ENCODE measurements at places on chromosomes 7 and 10. TPM values are rescaled to one million over a fixed set of nuclear protein-coding genes. Genes with fewer than 3 reads are reported as not detected.

SLC35G1 gene
- 6.9 TPM for total RNA-seq

MMD2 gene
- not detected for total RNA-seq

FEZF1 gene
- 2.3 TPM for total RNA-seq

LRIT1 gene
- not detected for total RNA-seq

SKIDA1 gene
- total RNA-seq = 0.33 TPM

BLNK gene
- total RNA-seq = 0.10 TPM

TRPV5 gene
- not detected for total RNA-seq

ZNF518A gene
- 4.5 TPM for total RNA-seq

PPP1R3C gene
- total RNA-seq = 5.2 TPM

GRCh38 chr10:78929541-78929940, 139.2 kb upstream of the ZMIZ1 start:
- DNase-seq = no peak

DNA sequence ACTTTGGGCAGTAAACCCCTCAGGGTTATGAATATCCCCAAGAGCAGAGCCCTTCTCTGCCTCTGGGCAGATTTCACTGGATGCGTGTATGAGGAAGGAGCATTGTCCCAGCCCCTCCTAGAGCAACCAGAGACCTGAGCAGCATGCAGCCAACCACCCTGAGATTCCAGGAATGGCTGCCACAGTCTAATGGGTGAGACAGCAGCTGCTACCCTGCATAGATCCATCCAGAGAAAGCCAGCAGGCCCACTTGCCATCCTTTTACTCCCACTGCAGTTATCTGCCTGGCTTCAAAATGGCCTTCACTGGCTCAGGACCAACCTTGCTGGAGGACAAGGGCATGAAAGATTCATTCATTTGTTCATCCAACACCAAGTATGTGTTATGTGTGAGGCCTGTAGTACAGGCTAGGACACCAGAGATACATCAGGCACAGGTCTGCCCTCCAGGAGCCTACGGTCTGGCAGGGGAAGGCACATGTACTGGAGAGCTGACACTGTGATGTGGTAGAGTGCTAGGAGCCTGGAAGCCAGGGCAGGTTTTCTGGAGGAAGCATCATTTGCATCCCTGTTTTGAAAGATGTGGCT, 26.2 kb upstream of the C10orf105 start:
- no peak for DNase-seq

DNA sequence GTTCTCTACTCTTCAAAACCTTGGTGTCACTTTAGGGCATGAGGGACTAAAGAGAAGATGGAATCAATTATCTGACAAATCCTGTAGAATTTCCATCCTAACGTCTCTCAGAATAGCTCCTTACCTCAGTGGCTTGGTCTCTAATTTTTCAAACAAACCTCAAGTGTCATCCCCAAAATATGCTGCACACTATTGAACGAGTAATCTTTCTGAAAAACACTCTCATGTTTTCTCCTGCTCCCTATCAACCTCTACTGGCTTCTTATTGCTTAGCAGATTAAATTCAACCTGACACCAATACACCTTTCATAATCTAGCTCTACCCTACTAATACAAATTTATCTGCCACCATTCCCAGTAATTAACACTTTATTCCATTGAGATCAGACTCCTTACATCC, 8.5 kb downstream of the CNOT4 start:
- no peak for DNase-seq

DNA sequence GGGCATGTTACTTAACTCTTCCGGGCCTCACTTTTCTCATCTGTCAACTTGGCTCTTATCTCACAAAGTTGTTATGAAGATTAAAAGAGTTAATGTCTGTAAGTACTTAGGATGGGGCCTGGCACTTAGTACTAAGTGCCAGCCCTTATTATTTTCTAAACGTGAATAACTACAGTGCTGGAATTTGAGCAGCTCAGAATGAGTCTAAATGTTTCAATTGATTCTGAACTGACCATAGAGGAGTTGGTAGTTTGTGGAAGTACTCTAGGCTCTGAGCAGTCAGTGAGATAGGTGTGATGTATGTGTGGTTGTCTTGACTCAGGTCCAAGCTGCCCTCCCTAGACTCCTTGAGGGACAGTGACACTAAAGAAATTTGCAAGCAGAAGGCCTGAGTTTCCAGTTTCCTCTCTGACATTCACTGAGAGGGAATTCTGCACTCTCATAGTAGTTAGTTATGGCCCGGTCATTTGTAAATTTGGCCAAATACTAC, 18.5 kb upstream of the JAZF1 start:
- no peak for DNase-seq

DNA sequence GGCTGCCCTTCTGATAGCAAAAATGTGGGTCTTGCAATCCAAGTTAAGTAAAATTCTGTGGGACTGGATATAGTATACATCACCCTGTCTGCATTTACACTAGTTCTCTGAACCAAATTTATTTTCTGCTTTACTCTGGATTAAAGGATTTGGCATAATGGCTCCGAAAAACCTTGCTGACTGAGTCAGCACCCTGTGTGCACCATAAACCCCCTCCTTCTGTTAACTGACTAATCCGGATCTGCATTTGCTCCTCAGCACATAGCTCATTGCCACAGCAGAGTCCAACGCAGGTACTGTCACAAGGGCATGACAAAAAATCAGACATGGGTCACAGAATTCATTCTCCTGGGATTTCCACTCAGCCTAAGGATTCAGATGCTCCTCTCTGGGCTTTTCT, 1.3 kb downstream of the OR2A5 start:
- DNase-seq = no peak

DNA sequence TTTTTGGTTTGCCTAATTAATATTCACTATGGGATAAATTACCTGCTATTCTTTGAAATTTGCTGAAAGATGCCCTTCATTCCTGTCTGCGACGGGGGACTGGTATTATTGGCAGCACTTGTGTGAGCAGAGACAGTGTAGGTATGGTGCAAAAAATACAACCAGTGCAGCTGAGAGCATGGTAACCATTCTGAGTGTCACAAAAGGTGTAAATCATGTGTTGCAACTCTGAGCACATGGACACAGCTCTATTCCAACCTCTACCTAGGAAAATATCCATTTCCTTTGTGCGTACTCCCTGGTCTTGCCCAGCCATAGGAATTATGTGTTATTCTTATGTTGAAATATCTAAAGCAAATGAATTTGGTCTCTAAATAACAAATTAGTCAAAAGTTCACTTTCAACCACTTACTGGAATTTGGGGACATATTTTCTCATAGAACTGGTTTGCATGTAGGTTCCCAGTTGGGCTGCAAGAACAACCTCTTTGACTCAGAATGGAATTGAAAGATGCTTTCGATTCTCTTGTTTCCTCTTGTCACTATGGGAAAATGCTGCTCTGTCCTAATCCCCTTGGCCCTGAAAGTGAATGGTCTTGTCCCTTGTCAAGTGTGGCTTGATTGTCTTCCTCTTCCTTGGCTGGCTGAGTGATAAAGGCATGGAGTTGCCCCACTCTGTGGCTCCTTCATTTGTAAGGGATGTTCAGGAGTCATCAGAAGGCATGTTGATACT, 57.0 kb downstream of the CELF2 start:
- no peak for DNase-seq

DNA sequence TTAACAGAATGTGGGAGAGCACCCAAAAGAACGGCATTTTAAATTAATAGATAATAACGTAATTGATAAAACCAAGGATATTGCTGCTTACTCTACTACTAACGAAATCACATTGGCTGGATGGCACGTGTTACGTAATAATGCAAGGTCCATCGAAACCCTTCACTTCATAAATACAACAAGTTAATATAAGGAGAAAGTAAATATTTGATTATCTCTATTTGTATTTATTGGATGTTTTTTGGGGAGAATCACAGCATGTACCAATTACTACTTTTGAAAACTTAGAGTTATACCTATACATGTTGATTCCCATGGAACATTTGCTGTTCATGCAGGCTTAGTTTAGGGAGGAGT, 1.6 kb downstream of the PRKG1 start:
- no peak for DNase-seq

DNA sequence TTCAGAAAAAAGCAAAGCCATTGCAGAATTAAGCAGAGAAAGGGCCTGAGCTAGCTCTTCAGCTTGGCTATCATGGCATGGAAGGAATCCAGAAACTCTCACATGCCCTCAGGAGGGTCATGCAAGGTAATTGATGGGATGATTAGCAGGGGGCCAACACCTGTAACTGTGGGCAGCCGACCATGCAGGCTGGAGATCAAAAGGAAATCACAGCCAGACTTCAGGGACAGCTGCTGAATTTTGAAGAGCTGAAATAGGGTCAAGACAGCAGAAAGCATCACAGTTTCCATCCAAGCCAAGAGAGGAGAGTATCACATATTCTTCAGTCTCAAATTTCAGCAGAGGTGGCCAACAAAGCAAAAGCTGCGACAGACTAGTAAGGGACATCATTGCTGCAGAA, 239.6 kb upstream of the STEAP1 start:
- DNase-seq = no peak

GRCh38 chr10:93819520-93819919, 61.8 kb downstream of the LGI1 start:
- DNase-seq = no peak

DNA sequence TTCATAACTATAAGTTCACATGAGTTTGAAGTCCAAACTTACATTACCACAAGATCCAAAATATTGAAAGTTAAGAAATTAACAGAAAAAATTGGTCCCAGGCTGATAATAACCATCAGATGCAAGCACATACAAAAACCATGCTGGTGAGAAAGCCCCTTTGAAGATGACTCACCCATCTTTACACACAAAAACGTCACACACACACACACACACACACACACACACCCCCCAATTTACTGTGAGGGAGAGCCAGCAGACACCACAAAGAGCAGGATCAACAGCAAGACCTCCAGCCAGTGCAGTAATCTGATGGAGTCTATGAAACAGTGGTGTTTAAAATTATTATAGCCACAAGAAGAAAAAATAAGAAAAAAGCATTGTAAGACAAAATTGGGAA, 50.1 kb upstream of the DRGX start:
- DNase-seq = no peak

DNA sequence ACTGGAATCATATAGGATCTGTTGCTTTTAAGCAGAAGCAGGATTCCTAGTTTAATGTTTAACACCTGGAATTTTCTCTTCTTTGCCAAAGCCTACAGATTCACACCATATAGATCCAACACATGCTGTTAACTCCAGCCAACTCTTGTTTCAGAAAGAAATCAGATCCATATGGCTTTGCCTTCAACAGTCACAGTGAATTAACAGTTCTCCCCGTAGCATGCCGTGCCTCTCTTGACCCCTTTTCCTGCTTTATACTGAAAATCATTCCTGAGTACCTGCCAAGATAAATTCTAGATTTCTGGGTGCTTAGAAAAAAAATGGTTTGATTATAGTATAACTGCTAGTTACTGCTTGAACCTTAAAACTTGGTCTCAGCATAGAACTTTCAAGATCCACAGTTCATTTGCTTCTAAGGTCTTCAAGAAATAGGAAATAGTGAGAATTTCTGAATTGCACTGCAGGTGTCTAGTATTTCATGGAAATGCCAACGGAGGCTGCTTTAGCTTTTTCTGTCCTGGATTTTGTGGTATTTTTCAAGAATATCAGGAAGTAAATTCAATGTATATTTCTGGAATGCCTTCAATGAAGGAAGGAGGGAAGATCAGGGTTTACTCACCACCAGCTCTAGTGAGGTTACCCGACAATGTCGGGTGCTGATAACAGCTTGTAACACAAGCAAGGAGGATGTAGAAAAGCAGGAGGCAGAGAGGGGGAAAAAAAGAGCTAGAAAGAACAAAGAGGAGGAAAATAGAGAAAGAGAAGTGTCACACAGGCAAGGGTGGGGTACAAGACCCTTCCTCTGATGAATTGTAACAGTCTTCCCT, 6.6 kb downstream of the AASS start:
- DNase-seq = no peak

DNA sequence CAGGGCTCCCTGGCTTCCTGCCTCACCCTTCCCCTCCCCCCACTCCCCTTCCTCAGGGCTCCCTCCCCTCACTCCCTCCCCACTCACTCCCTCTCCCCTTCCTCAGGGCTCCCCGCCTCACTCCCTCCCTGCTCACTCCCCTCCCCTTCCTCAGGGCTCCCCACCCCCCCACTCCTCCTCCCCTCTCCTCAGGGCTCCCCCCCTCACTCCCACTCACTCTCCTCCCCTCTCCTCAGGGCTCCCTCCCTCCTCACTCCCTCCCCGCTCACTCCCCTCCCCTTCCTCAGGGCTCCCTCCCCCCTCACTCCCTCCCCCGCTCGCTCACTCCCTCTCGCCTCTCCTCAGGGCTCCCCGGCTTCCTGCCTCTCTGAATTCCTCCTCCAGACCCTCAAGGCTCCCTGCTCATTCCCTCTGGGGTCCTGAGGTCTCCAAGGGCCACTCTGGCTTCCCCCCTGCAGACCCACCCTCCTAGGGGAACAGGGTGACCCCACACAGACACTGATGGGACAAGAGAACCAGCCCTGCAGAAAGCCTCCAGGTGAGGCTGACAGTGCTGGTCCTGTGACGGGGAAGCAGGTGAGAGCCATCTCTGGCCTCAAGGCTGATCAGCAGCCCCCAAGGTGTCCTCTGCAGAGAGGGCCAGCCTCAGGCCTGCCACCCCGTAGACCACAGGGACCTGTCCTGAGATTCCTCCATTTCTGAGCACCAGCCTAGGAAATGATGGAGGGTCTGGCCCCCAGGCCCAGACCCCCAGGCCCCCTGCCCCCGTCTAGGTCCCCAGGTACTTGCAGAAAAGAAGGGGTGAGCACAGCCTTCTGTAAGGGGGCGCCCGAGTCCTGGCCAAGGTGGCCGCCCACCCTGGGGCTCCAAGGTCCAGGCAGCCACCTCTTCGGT, 47.2 kb downstream of the PWWP2B start:
- no peak for DNase-seq

DNA sequence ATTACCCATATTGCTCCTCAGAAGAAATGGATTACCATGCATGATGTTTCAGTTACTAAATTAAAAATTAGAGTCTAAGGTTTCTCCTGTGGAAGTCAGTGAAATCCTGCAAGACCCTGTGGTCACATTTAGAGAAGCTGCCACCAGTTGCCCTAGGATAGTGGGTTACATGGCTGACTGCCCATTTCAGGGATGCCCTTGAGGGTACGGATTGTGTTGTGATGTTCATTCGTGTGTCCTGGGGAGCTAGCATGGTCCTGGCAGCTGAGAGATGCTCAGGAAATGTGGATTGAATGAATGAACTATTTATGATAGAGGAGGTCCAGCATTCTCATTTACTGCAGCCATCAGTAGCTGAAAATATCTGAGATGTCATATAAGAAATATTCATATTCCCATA, 55.1 kb downstream of the TMEM178B start:
- DNase-seq = no peak

GRCh38 chr7:43247757-43248156, 135.3 kb downstream of the HECW1 start:
- DNase-seq = no peak

DNA sequence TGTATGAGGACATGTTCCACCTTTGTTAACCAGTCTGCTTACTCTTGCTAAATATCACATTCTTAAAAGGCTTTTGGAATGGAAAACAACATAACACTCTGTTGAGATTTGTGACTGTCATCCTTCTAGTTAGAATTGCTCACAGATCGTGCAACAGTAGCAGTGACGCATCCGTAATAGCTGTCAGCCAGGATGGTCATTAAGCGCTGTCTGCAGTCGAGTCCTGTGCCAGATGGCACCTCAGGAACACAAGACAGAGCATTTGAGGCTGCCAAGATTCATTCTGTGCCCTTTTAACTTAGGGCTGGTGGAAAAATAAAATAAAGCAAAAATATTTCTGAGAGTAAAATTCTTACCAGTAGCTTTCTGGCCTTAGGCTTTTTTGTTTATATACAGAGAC, 348.6 kb downstream of the ANKRD7 start:
- DNase-seq = peak; percentile 16

GRCh38 chr7:140042386-140042670, 20.4 kb downstream of the PARP12 start:
- DNase-seq = no peak

- peak; percentile 52 for DNase-seq
Observed at GRCh38 chr7:98399890-98400541, 874 bp downstream of the BAIAP2L1 start.

GRCh38 chr7:120931243-120931642, 19.3 kb upstream of the ING3 start:
- no peak for DNase-seq

Measured in H4 (cell line).